Subcutaneous adipose tissue (tissue), 4 donors: ENCODE measurements at places on chromosomes 7 and 10. TPM values are rescaled to one million over a fixed set of nuclear protein-coding genes. Genes with fewer than 3 reads are reported as not detected.

Gene WEE2
- not detected for total RNA-seq

Gene FAM25A
- not detected for total RNA-seq

Gene C7orf57
- not detected for total RNA-seq

Gene CACNB2
- 2.4 TPM for total RNA-seq

Gene ZNF365
- total RNA-seq = not detected

Gene STEAP1B
- total RNA-seq = 1.1 TPM

Gene PKD2L1
- not detected for total RNA-seq

Gene MMS19
- total RNA-seq = 74.0 TPM

Gene VAX1
- not detected for total RNA-seq

Gene KCP
- 0.88 TPM for total RNA-seq

Gene FOXK1
- 14.5 TPM for total RNA-seq

Gene GRM8
- total RNA-seq = not detected

Gene PAPSS2
- 63.9 TPM for total RNA-seq

Gene CCDC3
- 28.1 TPM for total RNA-seq

Gene ASB10
- not detected for total RNA-seq
